ENCODE measurements at places on chromosomes 3 and 15.

- DNase-seq, result no peak
Observed at GRCh38 chr15:70044168-70044567, 53.5 kb downstream of the TLE3 start.

DNA sequence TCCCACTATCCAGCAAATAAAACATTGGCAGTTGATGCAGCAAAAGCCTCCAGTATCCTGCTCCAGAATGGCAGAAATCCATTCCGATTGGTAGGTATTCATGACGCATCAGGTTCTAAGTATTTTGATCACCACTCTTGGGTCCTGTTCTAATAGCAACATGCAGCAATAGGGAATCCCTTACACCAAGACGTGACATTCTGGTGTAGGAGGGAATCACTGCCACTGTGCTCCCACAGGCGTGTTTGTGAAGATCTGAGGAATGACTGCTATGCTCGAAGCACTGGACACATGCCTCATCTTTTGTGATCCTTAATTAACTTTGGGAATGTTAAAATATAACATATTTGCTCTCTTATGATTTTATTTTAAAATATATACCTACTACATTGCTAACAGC lies 552.9 kb downstream of the MECOM start:
- DNase-seq, result no peak

DNA sequence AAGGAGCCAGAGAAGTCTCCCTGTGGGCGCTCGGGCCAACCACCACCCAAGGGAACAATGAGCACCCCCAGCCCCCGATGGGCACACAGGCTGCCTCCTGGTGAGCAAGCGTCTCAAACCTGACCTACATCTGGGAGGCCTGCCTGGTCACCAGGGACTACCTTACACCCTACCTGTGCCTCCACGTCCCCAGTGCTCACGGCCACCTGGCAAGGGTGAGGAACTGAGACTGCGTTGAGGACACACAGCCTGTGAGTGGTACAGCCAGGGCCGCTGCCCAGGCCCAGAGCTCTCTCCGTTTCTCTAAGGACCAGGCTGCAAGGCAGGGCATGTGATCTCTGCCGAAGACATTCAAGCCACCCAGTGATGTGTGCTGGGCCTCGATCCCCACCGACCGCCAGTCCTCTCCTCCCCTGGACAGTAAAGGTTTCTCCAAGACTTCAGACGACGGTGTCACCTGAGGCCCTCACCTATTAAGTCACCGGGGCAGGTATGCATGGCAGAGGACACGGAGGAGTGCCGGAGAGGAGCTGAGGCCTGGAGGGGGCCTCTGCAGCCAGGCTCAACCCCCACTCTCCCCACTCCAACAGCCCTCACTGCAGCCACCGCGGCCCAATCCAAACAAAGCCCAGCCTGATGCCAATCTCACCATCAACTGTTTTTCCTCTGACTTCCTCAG lies 2.8 kb downstream of the GOLGA8A start:
- DNase-seq, result no peak

DNA sequence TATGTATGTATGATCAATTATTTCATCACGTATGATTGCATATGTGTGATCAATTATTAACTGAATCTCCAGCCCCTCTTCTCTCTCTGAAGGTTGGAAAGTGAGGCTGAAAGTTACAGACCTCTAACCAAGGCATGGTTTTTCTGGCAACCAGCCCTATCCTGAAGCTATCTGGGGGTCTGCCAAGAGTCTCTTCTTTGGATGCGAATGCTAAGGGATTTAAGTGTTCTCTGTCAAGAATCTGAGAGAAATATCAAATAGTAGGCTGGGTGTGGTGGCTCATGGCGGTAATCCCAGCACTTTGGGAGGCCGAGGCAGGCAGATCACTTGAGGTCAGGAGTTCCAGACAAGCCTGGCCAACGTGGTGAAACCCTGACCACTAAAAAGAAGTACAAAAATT lies 8.1 kb downstream of the NKTR start:
- DNase-seq, result no peak

DNA sequence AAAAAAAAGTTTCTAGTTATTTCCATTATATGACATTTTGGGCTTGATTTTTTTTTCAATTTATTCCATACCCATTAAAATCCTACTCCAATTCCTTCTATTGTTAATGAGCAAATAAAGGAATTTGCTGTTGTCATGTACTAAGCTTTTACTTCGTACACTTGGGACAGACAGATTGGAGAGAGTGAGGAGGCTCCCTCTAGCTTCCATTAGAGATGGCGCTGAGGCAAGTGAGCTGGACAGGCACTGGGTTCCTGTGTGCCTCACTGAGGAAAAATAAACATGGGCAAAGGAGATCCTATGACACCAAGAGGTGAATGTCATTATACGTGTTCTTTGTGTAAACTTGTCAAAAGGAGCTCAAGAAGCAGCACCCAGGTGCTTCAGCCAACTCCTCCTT lies 441.1 kb upstream of the MDFIC2 start:
- DNase-seq, result no peak

DNA sequence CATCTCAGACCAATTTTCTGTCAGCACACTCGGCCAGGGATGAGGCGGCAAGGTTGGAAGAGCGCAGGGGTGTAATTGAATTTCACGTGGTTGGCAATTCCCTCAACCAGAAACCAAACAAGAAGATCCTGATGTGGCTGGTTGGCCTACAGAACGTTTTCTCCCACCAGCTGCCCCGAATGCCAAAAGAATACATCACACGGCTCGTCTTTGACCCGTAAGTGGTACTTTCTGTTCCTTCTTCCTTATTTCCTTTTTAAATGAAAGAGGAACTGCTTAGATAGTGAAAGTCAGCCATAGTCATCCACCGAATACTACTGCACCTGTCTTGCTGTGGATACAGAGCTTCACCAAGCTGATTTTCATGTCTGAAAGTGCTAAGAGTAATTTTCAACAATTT lies 60.1 kb downstream of the SGO1 start:
- no peak for DNase-seq

DNA sequence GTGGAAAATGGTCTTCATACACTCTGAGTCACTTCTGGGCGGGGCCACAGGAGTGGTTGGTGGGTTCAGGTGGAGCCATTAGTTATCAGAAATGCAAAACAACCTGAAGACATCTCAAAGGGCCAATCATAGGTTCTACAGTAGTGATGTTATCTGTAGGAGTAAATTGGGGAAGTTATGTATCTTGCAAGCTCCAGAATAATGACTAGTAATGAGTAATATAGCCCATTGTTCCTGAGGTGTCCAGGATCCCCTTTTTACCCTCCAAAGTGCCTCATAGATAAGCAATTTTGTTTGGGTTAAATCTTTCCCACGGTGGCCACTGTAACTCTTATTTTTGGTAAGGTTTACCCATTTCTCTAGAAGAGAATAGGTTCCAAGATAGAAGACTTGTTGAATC lies 91.7 kb downstream of the PIK3R4 start:
- DNase-seq, result no peak

- peak; percentile 21 for DNase-seq
Observed at GRCh38 chr3:136751316-136752171, 634 bp downstream of the STAG1 start.

- no peak for DNase-seq
Observed at GRCh38 chr3:71509066-71509465, 74.5 kb downstream of the FOXP1 start.

DNA sequence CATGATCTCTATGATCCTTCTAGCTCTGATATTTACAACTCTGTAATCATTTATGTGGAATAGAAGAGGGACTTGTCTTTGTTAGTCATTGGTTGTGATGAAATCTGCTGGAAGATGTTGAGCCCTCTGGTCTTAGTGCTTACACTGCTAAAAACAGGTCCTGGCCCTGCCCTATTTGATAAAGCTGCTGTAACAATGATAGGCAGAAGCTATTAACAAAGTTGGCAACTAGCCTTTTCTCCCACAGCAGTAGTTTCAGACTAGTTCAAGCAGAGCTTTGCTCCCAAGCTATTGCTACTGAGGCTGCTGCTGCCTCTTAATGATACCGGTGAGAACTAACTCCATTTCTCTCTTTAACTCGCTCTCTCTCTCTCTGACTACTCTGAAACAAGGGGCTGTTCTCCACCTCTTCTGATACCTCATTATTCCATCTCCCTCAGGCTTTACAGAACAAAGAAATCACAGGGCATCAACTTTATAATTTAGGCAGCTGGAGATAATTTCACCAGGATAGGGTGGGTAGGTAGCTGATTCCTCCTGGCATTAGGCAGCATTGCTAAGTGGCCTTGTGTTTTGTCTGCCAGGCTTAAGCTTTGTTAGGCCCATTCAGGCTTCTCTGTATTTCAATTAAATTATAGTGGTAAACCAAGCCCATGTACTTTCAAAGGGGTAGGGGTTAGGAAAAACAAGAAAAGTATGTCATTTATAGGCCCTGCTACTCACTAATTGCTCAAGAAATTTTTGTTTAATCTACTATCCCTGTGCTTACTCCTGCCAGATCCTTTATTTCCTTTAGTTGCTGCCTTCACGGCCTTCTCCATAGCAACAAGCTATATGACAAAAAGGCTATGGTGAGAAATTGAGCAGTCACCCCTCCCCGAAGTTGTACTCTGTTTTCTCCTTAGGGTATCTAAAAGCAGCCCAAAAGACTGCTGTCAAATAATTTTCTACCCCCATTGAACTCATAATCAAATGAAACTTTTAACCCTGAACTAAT lies 139.6 kb downstream of the RBPMS2 start:
- DNase-seq, result no peak

GRCh38 chr15:75723171-75723846 lies 10.7 kb upstream of the CSPG4 start:
- DNase-seq, result no peak

GRCh38 chr3:107315141-107315540 lies 62.1 kb upstream of the CCDC54 start:
- no peak for DNase-seq

DNA sequence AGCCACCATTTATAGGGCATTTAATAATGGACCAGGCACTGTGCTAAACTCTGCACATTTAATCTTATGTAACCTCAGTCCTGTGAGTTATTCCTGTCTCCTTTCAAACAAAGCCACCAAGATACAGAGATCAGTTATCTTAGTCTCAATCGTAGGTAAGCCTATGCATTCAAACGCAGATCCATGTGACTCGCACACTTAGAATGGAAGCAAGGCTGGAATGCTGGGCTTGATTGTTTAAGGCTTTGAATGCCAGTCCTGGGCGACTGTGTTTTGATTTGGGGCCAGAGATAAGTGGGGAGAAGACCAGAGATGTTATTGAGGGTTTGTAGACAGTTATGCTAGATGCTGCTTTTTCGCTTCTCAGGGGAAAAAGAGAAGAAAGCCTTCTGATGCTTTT lies 22.2 kb downstream of the MED12L start:
- DNase-seq, result no peak

- no peak for DNase-seq
Observed at GRCh38 chr3:150635526-150635925, 32.4 kb downstream of the SELENOT start.

DNA sequence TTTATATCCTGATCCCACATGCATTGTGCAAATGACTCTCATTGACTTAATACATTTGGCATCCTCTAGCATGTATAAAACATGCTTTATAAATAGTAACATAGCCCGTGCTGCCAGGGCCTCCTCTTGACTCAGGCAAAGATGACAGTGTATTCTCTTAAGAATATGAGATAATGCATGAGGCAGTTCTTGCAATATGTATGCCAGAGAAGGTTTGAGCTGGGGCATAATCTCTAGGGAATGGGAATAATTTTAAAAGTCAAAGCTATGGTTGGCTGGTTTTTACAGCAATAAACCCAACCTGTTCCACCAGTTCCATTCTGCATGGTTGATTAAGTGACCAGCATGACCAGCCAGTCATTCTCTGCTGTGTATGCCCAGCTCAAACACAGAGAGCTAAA lies 179.0 kb upstream of the PFN2 start:
- DNase-seq, result no peak

Data from stimulated activated CD8-positive, alpha-beta memory T cell treated with anti-CD3 and anti-CD28 coated beads, Interleukin-15, amount 100 ng/mL, for 4 hours (primary cell).